Stimulated activated CD8-positive, alpha-beta memory T cell treated with anti-CD3 and anti-CD28 coated beads, Interleukin-7, amount 100 ng/mL, for 1 hour (primary cell): ENCODE measurements at places on chromosomes 3 and 15.

GRCh38 chr3:186220911-186221645, 112.2 kb upstream of the ETV5 start:
- no peak for DNase-seq

- DNase-seq, result no peak
Measured at GRCh38 chr15:86004061-86004460, 75.6 kb upstream of the AGBL1 start.

DNA sequence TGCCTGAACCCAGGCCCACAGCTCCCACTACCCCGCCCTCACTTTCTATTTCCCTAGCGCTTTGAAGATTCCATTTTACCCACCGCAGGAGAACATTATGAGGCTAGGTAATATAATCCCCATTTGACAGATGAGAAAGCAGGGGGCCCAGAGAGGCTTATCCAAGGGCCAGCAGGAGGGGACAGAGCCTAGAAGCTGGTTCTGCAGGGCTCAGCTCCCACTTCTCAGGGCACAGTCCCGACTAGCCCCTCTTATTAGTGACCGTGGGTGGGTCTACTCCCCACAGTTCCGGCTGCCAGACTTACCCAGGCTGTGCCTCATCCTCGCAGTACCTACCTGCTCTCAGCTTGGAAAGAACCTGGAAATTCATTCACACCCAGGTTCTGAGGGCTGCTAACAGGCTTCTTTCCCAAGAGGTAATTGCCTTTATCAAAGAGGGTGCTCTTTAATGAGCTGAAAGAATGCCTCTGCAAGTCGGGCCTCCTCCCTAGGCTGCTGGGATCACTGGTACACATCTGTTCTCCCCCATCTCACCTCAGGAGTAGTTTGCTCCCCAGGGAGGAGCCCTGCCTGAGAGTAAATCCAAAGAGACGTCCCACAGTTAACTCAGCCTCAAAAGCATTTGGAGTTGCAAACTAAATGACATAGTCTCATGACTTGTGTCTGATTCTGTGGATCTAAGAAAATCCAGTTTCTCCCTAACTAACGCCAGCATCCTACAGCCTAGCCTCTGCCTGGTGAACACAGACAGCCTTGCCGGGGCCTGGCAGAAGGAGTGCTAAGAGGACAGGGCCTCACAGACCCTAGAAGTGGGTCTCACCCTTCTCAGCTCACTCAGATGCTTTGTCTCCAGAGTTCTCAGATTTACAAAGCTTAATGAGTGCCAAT, 125.0 kb downstream of the CHSY1 start:
- DNase-seq, result no peak

DNA sequence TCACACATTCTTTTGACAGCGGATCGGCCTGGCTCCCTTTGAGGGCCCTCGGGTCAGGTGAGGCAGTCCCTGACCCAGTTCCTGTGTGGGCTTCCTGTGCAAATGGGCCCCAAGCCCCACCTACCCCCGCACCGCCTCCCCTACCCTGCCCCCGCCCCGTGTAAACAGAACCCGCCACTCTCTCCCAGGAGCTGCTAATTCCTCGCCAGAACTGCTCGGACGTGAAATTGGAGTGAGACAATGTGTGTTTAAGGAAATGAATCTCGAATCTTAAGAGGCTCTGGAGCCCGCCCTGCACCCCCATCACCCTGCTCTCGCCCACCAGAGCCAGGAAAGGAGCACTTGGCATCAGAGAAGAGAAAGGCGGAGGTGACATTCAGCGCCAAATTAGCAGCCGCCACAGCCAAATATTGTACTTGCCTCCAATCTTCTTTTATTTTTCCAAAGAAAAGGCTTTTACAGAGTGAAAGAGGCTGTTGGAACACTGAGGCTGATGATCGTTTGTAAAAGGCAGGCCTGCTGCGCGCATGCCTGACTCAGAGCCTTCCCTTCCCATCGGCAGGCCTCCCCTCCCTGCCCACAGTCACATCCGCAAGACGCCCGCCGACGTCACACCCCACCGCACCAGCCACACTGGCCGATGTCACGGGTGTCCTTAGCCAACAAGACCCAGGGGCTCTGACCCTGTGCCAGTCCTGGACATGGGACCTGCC, 53.1 kb downstream of the CACNA2D2 start:
- peak; percentile 41 for DNase-seq

- no peak for DNase-seq
Measured at GRCh38 chr15:80202016-80202315, 49.2 kb downstream of the FAH start.

DNA sequence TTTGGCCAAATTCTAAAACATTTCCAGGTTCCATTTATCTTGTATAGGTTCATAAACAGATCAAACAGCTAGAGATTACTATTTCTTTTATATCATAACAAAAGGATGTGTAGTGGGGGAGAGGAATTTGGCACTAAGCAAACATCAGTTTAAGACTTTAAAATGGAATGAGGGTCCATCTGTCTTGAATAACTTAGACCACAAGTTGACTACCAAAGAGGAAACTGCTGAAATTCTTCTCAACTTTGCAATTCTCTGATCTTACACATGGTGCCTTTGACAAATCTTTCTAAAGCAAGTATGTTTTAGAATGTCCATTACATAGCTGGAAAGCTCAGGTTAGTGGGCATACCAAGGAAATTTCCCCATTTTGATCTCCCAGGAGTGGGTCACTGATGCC, 140.5 kb upstream of the ADAMTS9 start:
- DNase-seq, result no peak

GRCh38 chr3:14130230-14130629, 5.4 kb downstream of the TMEM43 start:
- DNase-seq, result no peak

DNA sequence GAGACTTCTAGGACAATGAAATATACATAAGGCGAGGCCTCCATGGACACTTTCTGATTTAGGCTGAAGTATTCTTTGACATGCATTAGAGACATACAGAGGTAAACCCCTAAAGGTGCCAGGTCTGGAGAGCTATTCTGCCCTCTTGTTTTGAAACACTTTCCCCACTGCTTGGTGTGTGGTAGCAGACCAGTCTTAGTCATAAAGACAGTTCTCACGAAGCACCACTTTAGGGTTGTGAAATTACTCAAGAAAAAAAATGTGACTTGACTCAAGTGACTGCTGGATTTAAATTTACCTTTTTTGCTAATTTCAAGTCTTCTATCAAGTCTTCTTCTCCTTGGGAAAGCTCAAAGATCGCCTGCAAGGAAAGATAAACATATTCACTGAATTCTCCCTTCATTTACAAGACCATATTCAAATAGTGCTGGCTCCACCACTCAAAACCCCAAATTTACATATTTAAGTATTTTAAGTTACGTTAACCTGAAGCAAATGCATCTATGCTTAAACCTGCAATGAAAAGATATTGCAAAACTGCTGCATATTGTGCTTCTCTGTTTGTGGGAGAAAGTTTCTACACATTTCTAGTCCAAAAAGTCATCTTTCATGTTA, 48.4 kb downstream of the ARHGEF3 start:
- DNase-seq, result no peak

DNA sequence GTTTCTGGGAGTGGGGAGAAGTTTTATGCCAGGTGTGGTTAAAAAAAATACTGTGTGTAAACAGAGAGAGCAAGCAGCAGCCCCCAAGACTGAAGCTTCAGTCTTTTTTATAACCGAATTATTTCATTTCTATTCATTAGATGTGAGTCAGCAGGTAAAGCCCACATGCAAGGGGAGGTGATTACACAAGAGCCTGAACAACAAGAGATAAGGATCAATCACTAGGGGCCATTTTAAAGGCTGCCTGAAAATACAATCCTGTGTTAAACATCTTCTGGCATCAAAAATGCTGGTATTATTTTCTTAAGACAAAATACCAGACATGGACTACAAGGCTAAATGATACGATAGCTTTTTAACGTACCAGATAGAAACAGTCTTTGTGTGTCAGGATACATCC, 217.3 kb downstream of the SUCLG2 start:
- DNase-seq, result no peak

- DNase-seq, result no peak
Measured at GRCh38 chr15:40239693-40240618, 1.1 kb downstream of the PAK6 start.

DNA sequence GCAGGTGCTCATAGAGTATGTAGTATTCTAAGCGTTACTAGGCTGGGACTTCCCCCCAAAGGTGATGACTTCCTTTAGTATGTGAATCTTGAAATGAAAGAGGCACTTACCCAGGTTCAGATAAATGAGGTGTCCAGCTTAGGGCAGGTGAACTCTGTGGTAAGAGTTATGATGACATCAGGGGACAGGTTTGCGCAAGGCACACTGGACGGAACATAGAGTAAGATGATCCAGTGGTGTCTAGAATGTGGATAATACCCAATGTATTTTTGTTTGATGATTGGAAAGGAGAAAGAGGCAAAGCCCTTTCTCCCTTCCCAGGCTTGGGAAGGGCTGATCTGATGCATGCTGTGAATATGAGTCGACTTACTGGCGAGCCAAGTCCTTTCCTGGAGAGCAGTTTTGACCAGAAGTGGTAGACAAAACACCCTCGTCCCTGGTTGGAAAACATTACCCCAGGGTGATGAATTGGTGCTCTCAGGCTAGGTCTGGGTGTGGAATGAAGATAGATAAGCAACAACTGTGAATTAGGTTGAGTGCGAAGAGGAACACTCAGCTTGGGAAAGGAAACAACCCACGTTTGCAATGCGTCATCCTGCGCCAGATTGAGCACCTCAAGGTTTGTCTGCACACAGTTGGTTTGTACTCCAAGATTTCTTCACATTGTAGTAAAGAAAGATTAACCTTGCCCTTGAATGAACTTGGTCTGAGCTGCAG, 124.2 kb downstream of the GHSR start:
- no peak for DNase-seq

GRCh38 chr3:152517502-152517901, 248.8 kb downstream of the MBNL1 start:
- DNase-seq, result no peak

DNA sequence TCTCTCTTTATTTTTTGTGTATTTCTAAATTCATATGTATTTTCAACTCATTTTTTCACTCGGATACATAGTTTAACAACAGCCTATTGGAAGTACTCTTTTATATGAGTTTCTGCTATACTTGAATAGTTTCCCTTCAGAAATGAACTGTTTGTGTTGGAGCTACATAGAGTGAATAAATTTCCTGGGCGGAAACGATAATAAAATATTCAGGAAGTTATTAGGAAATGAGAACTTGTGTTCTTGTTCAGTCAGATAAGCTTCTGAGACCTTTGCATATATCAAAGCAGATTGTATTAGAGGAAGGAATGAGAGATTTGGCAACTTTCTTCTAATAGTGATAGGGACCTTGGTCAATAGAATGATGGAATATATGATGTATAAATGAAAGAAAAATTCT, 27.3 kb downstream of the NEO1 start:
- DNase-seq, result no peak

DNA sequence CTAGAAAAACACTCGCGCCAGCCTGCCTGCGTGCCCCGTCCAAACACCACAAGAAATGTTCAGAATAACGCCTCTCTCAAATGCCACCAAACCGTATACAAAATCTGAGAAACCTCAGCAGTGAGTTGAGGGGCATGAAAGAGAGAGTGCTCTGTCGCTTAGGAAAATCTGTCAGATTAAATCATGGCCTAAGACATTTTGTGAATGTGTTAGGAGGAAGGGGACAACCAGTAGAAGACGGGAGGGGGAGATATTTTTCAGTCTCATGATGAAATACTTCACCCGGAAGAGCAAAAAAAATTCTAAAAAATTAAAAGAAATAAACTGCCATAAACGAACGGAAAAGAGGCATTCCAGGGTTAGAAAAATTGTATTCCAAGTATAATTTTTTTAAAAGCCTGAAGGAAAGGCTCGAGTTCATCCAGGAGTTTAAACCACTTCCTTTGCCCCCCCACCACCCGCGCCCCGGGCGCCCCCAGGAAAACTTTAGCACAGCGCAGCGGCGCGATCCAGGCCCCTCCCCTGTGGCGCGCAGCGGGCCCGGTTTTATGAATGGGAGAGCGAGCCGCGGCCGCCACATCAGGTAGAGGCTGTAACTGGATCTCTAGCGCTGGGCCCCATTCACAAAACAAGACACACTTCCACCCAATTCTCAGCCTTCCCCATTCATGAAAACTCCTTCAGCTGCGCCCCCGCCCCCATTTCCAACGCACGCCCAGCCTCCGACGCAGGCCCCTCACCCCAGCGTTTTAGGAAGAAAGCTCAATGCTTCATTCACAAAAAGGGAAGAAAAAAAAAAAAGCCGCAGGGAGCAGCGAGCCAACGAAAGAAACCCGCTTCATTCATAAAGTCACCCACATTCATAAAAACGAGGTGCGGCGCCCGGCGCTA, 1.4 kb downstream of the ETV5 start:
- DNase-seq, result no peak

DNA sequence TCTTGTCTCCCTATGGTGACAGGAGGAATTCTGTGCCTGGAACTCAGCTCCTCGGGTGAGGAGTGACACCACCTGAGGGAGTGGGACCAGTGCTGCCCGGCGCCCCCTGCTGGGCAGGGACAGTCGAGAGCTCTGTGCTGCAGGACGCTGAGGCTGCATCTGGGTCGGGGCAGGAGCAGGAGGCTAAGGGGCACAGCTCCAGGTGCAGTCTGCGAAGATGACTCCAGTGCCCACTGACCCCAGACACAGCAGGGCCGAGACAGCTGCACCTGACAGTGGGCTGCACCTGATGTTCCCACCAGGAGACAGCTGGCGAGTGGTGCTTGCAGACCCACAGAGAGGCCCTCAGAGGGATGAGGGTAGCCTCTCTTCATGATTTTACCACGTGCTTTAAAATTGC, 152.9 kb downstream of the ATP10A start:
- peak; percentile 4 for DNase-seq

DNA sequence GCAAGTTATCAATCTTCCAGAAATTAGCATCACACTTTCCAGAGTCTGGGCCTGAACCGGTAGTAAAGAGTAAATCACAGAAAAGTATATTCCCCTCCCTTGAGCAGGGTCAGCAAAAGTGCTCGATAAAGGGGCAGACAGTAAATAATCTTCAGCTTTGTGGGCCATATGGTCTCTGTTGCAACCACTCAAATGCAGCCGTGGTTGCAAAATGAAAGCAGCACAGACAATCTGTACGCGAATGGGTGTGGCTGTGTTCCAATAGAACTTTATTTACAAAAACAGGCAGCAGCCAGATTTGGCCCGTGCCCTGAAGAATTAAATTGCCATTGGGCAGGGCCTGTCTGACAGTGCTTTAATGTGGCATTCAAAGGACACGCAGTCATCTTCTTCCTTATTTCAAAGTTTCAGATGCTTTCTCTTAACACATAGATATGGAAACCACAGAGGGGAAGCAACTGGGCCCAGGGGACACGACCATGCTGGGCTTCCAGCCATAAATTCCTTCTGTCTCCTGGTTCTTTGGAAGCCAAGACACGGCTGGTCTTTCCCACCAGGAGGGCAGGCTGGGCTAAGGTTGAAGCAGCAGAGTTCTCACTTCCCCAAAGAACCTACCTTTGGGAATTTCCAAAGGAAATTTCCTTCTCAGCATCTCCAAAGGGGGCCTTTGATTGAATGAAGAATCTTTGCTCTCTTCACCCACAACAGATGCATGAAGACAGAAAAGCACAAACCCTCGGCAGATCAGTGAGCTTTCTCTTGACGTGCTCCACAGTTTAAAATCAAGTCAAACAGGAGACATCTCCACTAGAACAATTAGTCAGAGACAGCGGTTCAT, 489.8 kb upstream of the PROK2 start:
- no peak for DNase-seq
